NCI-H524 (cell line): ENCODE measurements at places on chromosomes 12 and 14.

DNA sequence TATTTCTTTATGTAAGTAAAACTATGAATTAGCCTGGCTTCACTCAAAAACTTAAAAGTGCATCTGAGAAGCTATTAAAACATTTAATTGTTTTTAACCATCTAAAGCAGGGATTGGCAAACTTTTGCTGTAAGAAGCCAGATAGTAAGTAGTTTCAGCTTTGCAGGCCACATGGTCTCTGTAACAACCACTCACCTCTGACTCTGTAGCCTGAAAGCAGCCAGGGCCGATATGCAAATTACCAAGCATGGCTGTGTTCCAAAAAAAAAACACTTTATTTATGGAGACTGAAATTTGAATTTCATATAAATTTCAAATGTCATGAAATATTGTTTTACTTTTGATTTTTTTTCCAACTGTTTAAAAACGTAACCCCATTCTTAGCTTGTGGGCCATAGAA lies 95.3 kb downstream of the CIT start:
- no peak for DNase-seq

DNA sequence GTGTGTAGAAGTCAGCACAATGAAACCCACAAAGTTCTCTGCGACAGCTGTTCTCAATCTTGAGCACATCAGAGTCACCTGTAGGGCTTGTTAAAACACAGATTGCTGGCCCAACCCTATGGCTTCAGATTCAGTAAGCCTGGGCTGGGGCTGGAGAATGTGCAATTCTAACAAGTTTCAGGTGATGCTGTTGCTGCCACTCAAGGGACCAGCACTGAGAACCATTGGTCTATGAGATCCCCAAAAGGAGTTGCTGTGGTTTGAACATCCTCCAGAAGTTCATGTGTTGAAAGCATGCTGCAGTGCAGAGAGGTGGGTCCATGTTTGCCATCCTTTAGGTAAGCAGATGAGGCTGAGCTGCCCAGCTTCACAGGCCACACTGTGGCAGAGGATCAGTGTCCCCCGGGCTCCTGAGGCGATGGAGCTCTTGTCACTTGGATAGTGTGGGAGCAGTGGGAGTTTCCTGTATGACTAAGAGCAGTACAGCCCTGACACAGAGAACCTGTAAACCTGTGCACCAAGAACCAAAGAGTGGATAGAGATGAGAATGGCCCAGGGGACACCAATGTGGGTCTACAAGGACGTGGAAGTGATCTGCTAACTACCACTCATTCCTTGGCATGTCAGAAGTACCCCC lies 8.0 kb upstream of the RTRAF start:
- DNase-seq: no peak

DNA sequence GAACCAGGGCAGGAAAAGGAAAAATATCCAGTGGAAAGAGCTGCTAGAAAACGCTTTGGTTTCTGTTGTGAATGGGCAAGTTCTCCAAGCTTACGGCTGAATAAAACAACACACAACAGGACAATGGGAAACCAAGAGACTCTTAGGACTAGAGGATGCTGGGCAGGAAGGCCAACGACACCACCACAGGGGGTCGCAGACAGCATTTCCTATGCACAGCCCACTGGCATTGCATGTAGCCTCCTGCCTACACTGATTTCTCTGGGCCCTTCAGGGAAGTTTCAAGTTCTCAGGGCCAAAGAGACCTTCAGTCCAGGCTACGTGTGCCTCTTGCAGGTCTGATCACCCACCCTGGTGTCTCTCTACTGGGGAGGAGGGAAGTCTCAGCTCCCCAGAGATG lies 108.0 kb downstream of the RIMBP2 start:
- DNase-seq: no peak

DNA sequence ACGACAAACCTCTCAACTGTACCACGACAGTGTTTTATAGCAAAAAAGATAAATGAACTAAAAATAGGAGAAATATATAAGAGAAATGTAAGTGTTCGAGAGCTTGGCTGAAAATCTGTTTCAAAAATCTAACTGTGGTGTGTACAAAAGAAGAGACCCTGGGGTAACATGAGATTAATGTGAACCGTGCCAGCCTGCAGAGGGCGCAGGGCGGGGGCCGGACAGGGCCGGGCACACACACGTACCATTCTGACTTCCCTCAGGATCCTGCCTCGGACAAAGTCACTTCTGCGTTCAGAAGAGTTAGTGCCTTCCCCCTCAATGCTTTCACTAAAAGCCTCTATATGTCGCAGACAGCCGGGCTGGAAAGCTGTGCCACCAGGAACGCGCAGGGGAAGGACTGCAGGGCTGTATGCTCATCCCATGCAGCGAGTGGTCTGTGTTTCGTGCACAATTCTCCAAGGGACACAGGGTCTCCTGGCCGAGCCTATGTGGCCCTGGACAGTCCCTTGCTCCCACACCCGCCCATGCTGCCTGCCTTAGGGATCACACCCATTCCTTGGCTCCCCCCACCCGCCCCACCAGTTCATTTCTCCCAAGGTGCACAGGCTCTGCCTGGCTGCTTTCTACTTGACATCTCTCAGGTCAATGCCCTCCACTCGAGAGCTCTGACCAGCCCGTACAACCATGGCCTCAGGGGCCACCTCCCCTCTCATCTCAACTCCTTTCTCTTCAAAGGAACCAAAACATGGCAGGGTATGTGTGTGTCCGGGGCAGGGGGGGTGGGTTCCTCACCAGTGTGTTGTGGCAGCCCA lies 8.5 kb downstream of the CDCA4 start:
- DNase-seq: no peak

DNA sequence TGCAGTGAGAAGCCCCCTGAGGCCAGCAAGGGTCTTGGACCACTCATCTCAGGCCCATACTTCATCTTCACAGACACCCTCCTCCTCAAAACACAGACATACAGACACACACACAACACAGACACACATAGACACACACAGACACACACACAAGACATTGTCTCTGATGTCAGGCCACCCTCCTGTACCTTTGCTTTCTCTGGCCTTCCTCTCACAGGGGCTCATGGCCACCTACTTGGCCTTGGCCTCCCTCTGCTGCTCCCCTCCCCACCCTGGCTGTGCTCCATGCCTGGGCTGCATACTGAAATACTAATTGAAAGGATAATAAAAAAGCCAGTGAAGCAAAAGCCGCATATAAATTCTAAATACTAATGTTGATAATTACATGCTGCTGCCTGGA lies 1.6 kb upstream of the SYNDIG1L start:
- DNase-seq: no peak

DNA sequence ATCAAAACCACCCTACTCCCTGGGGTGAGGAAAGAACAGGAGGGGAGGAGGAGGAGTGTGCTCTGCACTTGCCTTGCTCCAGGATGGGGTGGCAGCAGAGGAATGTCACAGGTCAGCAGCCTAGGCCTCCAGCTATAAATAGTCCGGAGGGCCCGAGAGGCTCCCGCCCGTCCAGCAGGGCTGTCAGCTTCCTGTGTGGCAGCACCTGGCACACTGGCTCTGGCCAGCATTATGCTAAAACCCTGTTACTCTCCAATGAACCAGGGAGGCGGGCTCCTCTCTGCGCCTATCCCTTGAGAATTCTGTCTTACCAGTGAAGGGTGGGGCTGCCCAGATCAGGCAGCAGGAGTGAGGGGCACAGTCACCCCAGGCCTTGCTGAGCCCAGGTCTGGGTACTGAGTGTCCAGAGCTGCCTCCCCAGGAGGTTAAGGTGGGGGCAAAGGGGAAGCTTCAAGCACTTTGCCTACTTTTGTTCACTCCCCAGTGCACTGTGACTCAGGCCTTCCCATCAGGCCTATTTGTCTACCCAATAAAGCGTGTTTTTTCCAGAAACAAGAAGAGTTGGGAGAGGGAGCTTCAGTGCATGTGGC lies 1.2 kb upstream of the COX14 start:
- peak; percentile 50 for DNase-seq

DNA sequence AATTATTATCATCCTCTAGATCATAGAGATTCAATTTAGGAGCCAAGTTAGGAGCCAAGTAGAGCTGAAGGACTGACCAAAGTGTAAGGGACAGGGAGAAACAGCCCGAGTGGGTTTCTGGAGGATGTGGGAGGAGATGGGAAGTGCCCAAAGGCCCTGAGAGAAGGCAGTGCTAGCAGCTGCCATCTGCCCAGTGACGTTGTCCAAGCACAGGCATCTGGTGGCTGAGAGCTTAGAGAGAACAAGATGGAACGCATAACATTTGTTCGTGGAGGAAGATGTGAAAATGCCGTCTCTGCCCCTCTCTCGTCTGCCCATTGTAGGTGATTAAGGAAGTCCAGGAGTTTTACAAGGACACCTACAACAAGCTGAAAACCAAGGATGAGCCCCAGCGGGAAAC lies 34.7 kb downstream of the CD9 start:
- DNase-seq: no peak

DNA sequence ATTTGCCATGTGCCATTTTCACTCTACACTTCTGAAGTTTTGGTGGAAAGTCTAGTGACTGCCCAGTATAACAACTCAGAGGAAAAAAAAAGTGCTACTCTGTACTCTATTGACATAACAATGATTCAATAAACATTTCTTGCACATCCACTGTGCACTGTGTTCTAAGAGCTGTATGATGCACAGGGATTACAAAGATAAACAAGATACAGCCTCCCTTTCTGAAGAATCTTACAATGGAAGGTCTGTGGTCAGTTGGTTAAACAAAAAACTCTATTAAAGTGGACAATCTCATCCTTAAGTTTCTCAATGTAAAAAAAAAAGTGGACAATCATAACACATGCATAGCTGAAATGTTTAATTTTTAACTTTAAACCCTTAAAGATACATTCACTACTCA lies 105.7 kb upstream of the RASSF8 start:
- DNase-seq: no peak

DNA sequence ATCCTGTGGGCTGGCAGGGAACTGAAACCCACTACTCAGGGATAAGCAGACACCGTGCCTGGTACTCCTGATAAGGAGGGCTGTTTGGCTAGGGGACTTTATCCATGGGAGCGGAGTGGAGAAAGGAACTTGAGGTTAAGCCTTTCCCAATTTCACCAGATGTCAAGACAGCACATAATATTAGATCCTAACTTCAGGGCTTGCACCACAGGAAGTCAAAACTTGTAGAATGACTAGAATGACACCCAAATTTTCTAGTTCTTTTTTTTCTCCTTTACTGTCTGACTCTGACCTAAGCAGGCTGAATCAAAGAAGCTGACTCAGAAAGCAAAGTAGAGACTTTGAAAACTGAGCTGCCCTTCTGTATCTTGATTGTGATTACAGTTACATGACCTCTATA lies 7.1 kb upstream of the CGRRF1 start:
- DNase-seq: no peak

- DNase-seq: no peak
These were observed 5.5 kb downstream of the DNAH10 start for GRCh38 chr12:123767613-123768012.

DNA sequence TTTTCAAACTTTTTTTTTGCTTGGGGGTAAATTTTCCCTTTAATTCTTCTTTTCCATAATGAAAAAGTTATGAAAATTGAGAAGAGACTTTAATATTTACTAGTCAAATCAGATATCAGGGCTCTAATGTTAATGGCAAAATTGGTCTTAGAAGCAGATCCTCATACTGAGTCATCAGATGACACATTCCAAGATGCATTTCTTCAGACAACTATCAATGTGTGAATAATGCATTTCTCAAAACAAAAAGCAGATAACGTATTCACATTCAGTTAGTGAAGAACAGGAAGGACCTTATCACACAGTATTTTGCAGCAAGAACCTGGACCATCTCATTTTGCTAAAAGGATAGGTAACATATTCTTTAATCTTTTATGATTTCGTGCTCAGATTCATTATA lies 130.7 kb downstream of the GPHN start:
- DNase-seq: no peak

GRCh38 chr12:82866227-82866775 lies 179.6 kb downstream of the TMTC2 start:
- no peak for DNase-seq

DNA sequence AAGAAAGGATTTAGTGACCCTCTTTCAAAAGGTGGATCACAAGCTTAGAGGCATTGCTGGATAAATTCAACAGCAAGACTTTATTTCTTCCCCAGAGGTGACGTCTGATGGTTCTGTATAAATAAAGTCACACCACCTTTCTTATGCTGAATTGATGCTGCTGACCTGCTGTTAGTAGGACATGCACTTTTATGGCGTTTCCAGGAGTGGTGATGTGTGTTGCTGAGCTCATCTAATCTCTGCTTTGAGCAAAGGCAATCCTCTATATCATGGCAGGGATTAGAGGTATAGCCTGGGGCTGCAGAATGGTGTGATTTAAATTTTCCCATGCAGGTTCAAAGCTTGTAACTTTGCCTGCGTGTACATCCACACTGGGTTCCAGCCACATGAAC lies 94.9 kb downstream of the ETV6 start:
- no peak for DNase-seq

DNA sequence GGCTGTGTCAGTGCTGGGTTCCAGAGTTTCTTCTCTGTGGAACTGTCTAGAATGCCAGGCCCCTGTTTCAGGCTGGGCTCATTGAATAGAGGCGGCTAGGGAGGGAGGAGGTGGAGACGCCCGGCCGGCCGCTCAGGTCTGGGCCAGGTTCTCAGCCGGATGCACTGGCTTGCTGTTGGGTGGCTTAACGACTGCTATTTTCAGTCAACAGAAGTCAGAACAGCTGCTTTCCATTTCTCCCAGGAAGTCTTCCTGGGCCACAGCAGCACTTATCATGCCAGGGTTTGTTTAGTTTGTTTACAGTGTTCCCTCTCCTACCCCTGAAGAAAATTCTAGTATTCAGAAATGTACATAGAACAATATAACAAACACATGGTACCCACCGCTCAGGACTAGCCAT lies 26.0 kb upstream of the VPS37B start:
- no peak for DNase-seq

DNA sequence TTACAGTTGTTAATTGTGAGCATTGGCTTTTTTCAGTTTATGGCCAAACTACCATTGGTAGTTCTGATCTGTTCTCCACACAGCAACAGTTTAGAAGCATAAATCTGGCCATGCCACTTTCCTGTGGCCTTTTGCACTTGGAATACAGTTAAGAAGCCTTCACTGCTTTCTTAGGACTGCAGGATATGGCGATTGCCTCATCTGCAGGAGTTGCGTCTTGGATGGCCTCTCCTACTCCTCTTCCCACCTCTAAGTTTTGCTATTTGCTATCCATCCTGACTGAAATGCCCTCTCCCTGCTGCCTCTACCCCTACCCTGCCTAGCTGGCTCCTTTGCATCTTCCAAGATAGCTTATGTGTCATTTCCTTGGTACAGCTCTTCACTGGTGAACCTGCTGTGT lies 12.8 kb upstream of the BMAL2 start:
- DNase-seq: no peak

GRCh38 chr12:20368114-20368650 lies at the start of gene PDE3A:
TSS of gene PDE3A (plus strand) at chr12:20368537. CDS start at chr12:20369285, 748 bp downstream.
- peak; percentile 35 for DNase-seq

GRCh38 chr12:4193821-4194220 lies 79.7 kb upstream of the CCND2 start:
- no peak for DNase-seq
